Activated CD4-positive, CD25-positive, alpha-beta regulatory T cell (primary cell): ENCODE measurements at places on chromosomes 1 and 21.

- DNase-seq, result no peak
These were observed 172.3 kb downstream of the ADGRL4 start for GRCh38 chr1:78834201-78834741.

GRCh38 chr1:57576756-57577155 lies 152.9 kb upstream of the DAB1 start:
- no peak for DNase-seq

DNA sequence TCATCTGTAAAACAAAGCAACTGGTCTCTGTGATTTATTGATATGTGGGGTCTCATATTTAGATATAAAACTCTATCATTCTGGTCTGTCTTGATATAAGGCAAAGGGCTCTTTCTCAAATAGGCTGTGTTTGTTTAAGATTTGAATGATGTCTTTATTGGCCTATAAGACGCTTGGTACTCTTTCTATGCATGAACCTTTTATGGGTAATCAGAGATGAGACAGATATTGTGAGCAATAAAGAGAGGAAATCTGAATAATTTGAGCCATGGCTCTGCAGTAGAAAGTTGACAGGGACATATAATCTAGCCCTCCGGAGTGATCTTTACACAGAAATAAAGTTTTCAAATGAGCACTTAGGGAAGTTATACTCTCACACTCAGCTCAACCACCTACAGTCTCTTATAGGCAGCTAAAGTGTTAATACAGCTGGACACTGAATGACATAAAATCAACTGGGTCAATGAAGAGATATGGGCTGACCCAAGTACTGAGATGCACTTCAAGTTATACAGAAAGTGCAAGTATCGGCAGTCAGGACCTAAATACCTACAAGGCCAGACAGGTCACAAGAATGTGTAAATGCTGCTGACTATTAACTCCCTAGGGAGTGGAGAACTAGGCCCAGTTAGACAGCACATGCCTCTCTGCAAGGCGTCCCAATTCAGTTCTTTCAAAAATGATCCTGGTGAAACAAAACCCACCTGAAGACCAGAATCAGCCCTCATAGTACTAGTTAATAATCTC lies 111.0 kb downstream of the PTPN14 start:
- no peak for DNase-seq

DNA sequence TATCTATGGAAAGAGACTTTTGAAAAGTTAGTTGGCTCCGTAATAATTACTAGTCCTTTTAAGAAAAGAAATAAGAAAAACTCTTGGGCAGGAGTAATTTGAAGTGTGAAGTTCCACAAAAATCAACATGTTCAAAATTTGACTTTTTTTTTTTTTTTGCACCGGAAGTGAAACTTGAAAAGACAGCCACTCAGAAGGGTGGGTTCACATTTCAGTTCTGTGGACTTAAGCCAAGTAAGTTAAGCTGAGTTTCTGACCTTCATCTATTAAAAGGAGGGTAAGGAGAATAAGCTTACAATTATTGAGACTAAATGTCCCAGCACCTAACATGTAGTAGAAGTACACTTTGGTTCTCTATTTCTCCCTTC lies 11.0 kb downstream of the RO60 start:
- no peak for DNase-seq

DNA sequence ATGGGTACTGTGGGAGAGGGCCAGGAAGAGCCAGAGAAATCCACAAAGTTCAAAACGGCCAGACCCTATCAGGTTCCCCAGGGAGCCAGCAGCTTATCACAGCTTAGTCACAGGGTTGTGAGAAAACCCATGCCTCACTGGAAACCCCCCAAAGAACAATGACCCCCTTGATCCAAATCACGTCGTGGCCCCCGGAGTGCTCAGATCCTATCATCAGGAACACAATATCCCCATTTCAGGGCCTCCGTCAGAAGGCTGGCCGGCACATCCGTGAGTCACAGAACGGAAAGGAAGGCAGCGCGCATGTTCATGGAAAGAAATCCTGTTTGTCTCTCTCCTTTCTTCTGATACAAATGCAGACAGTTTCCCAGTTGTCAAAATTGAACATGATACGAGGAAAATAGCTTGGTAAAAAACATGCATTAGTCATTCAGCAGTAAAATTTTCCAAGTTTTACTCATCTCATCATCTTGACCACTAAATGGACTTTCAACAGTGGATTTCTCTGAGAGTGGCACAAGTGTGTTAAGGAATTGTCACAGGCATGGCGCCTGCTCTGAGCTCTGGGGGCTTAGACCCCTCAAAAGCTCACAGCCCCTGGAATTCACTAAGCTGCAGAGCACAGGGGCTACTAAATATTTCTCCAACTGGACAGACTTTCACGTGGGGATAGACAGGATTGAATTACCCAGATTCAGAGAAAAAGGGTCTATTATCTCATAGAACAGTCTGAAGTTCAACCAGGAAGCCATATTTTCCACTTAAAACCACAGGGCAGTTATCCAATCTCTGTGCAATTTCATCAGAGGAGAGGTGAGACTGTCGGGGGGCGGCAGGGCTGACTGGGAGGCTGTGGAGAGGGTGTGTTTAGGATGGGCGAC lies 124.8 kb downstream of the RIPK4 start:
- DNase-seq, result no peak

GRCh38 chr1:23400324-23401114 lies 24.0 kb downstream of the TCEA3 start:
- no peak for DNase-seq

DNA sequence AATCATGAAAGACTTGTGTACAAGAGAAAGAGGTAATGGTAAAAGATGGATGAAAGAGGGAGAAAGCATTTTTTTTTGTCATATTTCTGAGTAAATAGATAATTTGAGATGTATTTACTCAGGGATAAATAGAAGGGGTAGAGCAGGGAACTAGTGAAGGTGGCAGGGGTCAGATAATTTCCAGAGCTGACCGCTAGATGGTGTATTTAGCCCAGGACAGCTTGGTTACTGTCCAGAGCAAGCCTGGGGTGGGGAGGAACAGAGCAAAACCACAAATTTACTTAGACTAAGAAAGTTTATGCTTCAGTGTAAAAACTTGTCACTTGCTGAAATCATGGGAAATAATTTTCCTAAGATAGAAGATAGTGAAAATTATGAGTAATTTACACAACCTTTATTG lies 91.5 kb downstream of the XCL2 start:
- DNase-seq, result no peak

DNA sequence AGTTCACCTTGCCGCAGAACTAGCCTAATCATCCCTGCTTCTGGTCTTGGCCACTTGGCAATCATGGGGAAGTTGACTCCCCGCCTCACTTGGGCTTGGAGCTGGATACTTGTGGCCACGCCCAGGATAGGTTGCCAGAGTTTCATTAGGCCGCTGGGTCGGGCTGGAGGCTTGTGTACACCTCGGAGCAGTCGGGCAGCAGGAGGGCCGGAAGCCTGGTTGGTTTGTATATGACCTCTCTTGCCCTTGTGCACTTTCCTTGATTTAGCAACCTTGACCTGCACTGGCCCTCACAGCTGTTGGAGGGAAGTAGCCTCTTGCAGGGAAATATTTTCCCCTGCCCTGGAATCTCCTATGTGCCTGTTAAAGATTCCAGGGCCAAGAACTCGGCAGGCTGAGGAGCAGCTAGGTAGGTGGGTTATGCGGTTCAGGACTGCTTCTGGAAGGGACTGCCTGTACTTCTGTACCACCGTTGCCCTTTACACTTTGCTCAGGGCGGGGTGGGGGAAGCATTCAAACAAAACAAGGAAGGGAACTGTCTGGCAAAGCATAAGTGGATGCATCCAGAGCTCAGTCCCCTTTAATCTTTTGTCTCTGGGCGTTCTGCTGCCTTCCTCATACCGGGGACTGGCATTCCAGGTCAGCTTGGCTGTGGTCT lies 83.5 kb downstream of the UCK2 start:
- DNase-seq, result no peak

- no peak for DNase-seq
These were observed 58.3 kb downstream of the SIM2 start for GRCh38 chr21:36757196-36757595.

DNA sequence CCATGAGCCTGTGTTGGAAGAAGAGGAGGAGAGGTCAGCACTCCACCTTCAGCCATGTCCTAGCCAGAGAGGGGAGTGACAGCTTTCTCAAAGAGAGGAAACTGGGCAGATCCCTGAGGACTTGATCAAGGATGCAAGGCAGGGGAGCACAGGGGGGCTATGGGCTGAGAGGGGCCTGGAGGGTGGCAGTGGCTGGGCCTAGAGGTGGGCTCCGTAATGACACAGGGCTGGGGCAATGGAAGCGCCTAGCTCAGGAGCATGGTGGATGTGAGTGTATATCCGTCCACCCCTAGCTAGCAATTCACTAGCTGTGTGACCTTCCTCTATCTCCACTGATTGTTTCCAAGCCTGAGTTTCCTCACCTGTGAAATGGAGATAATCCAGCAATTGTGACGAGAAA lies 32.6 kb downstream of the NEK2 start:
- no peak for DNase-seq

DNA sequence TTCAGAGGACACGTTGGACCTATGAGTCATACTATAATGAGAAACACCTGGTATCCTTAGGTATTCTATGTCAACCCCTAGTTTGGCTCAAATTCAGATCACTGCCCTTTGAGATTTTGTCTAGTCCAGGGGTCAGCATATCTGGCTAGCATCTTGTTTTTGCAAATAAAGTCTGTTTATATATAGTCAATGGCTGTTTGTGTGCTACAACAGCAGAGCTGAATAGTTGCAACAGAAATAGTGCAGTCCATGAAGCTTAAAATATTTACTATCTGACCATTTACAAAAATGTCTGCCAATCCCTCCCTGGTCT lies 48.5 kb upstream of the EDEM3 start:
- no peak for DNase-seq
